Naive B cell (primary cell): ENCODE measurements at places on chromosomes 2 and 18. TPM values are rescaled to one million over a fixed set of nuclear protein-coding genes. Genes with fewer than 3 reads are reported as not detected.

The LYG1 gene
- polyA plus RNA-seq = 0.57 TPM

The CXCR4 gene
- 2,357 TPM for polyA plus RNA-seq

The NR4A2 gene
- polyA plus RNA-seq = 46.2 TPM

The PRSS56 gene
- polyA plus RNA-seq = not detected

DNA sequence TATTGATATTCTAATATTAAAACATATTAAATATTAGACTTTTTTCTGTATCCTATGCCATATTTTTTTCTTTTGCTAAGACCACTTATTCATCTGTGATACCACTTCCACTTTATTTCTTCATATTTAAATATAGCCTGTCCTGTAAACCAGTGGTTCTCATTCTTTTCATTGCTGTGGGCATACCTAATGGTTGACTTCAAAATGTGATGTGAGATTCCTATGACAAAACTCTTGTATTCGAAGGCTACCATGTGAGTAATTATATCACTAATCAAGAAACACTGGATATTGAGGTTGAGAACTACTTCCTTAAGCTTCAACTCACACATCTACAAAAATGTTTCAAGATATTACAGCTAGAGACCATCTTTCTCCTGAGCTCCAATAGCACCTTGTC is 3.6 kb downstream of the SCRN3 start:
- no peak overlapping the region for H3K4me3 ChIP-seq
- H3K36me3 ChIP-seq = peaks cover 21% of the 10 kb centered on the region
- no peak for DNase-seq
- no peak overlapping the region for H3K27ac ChIP-seq
- H3K4me1 ChIP-seq = peaks cover 22% of the 10 kb centered on the region

DNA sequence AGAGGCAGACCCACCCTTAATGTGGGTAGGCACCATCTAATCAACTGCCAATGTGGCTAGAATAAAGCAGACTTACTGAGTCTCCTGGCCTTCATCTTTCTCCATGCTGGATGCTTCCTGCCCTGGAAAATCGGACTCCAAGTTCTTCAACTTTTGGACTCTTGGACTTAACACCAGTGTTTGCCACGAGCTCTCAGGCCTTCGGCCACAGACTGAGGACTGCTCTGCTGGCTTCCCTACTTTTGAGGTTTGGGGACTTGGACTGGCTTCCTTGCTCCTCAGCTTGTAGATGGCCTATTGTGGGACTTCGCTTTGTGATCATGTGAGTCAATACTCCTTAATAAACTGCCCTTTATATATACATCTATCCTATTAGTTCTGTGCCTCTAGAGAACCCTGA is 21.9 kb downstream of the ST8SIA5 start:
- peaks cover 16% of the 10 kb centered on the region for H3K36me3 ChIP-seq
- no peak for DNase-seq
- no peak overlapping the region for H3K4me3 ChIP-seq
- H3K27ac ChIP-seq = no peak overlapping the region

DNA sequence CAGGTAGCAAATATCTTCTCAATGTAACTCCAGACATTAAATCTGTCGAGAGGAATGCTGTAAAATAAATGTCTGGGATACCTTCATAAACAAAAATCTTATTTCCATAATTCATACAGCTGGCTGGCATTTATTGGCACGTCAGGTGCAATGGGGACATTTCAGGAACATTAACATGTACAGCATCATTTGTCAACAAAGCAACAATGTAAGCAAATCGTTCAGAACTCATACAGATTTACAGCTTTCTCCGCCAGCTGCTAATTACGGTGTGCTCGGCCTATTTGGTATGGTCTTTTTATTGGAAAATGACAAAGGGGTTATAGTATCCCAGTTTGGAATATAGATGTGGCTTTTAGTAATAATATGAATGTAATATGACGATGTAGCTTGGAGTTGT is 464.9 kb downstream of the ARHGAP15 start:
- peaks cover under 1% of the 10 kb centered on the region for H3K4me1 ChIP-seq
- H3K27me3 ChIP-seq = no peaks in the 10 kb centered on the region
- no peak overlapping the region for H3K27ac ChIP-seq
- no peak overlapping the region for H3K4me3 ChIP-seq
- H3K36me3 ChIP-seq = peaks cover 39% of the 10 kb centered on the region

DNA sequence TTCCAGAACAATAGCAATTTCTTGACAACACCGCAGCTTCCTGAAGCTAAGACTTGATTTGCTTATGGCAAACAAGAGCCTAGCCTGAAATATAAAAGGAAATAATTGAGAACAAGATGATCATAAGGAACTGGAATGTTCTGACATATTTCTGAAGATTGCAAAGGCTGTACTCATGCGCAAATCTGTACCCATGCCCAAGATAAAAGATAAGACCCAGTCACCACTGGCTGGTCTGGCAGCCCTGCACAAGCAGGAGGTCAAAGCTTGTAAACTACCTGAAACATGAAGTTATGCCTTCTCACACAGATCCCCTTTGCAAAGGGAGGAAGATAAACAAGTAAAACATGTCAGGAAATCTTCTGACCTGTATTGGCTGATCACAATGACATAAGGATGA is 160.8 kb upstream of the GYPC start:
- H3K4me3 ChIP-seq = no peak overlapping the region
- no peaks in the 10 kb centered on the region for H3K4me1 ChIP-seq
- H3K36me3 ChIP-seq = peaks cover 10% of the 10 kb centered on the region
- no peaks in the 10 kb centered on the region for H3K27me3 ChIP-seq

- no peaks in the 10 kb centered on the region for H3K4me1 ChIP-seq
- H3K27ac ChIP-seq = no peak overlapping the region
- no peaks in the 10 kb centered on the region for H3K36me3 ChIP-seq
- peaks cover 14% of the 10 kb centered on the region for H3K27me3 ChIP-seq
- no peak overlapping the region for H3K4me3 ChIP-seq
These were observed 243.6 kb upstream of the RBMS1 start for GRCh38 chr2:160737247-160737646.

GRCh38 chr2:201978986-201979385 is 54.7 kb upstream of the FZD7 start:
- DNase-seq = no peak
- no peaks in the 10 kb centered on the region for H3K4me1 ChIP-seq
- H3K27ac ChIP-seq = no peak overlapping the region
- no peak overlapping the region for H3K4me3 ChIP-seq
- no peaks in the 10 kb centered on the region for H3K36me3 ChIP-seq

DNA sequence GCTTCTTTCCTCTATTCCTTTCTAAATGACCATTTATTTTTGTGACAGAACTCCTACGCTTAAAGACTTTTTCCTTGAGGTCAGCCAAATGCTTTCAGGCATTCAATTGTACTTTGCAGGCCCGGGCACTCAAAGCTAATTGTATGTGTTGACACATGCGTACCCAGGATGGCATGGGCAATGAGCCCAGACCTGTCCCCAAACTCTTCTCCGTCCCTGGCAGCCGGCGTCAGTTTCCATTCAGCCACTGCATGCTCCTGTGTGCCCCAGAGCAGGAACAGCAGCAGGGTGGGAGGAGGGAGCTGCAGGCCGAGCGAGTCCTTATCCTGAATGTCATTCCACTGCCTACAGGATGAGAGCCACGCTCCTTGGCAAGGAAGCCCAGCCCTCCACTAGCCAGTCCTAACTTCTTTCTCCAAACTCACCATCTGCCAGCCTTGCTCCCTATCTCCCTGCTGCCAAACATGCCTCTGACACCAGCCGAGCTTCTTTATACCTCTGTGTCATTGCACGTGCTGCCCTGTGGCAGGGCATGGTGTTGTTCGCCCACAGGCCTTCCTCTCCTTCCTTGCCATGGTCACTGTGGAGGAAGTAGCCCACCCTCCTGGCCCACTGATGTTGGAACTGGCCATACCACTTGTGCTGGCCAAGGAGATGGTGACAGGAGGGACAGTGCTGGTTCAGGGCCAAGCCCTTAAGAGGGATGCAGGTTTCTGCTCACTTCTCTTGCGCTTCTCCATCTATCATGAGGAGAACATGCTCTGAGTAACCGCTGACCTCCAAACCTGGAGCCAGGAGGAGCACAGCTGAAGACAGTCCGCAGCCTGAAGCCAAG is 116.9 kb upstream of the FHL2 start:
- H3K4me3 ChIP-seq = no peak overlapping the region
- no peak for DNase-seq
- no peaks in the 10 kb centered on the region for H3K4me1 ChIP-seq
- peaks cover 25% of the 10 kb centered on the region for H3K27me3 ChIP-seq
- no peaks in the 10 kb centered on the region for H3K36me3 ChIP-seq

GRCh38 chr2:144441711-144442141 is 78.2 kb downstream of the ZEB2 start:
- DNase-seq = no peak
- no peak overlapping the region for H3K4me3 ChIP-seq
- no peaks in the 10 kb centered on the region for H3K27me3 ChIP-seq
- no peak overlapping the region for H3K27ac ChIP-seq
- peaks cover 10% of the 10 kb centered on the region for H3K36me3 ChIP-seq
- H3K4me1 ChIP-seq = peaks cover 51% of the 10 kb centered on the region

DNA sequence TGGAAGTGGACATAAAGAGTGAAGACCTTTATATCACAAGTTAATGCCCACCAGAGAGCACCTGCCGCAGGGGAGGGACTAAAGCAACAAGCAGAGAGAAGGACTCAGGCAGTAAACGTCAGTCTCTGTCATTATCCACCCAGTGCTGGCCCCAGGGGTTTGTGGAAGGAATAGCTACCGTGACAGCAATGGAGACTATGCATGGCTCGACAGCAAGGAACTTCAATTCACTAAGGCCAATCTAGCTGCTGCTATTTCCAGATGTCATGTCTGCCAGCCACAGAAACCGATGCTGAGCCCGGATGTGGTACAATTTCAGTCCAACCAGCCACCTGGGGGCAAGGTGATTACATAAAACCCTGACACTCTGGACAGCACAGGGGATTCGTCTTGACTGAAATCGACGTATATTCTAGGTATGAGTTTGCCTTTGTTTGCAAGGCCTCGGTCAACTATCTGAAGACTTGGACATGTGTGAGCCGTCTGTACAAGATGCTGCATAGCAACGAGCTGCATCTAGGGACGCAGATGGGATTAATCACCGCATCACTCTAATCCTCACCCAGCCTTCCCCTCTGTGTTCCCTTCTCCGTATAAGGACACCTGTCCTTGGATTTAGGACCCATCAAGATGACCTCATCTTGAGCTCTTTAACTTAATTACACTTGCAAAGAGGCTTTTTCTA is 154.1 kb upstream of the SH3BP4 start:
- no peak overlapping the region for H3K27ac ChIP-seq
- H3K27me3 ChIP-seq = peaks cover 7% of the 10 kb centered on the region
- H3K36me3 ChIP-seq = no peaks in the 10 kb centered on the region
- H3K4me1 ChIP-seq = no peaks in the 10 kb centered on the region

- H3K4me3 ChIP-seq = no peak overlapping the region
- H3K36me3 ChIP-seq = no peaks in the 10 kb centered on the region
- H3K27ac ChIP-seq = no peak overlapping the region
- H3K27me3 ChIP-seq = no peaks in the 10 kb centered on the region
- no peak for DNase-seq
These were observed 248.5 kb upstream of the SLC8A1 start for GRCh38 chr2:40700231-40700954.
